Activated CD4-positive, alpha-beta T cell treated with anti-CD3 and anti-CD28 coated beads for 36 hours (primary cell): ENCODE measurements at places on chromosomes 5 and 9.

- no peak for DNase-seq
Observed at GRCh38 chr9:93265972-93266371, 82.0 kb downstream of the WNK2 start.

- DNase-seq = no peak
Observed at GRCh38 chr9:24036459-24036858, 210.4 kb upstream of the ELAVL2 start.

DNA sequence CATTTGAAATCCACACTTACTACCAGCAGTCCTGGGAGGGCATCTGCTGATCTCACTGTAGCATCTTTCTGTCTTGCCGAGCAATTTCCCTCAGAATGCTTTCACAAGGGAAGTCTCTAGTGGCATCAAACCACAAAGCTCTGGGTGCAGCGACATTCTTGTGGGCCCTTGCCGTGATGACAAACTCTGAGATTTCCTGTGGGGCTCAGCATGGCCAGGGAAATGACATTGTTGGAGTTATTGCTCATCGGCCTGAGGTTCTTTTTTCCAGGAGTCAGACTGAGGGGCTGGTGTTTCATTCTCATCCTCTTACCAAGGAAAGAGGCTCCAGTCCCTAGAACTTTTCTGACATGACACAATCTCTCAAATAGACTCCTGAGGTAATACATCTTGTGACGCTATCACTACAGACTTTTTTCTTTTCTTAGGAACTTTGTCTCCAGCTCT lies 51.4 kb downstream of the PFDN1 start:
- peak; percentile 85 for DNase-seq

GRCh38 chr5:179051784-179052183 lies 8.4 kb upstream of the ZNF354C start:
- DNase-seq = no peak

- DNase-seq = no peak
Observed at GRCh38 chr5:108917596-108917995, 169.9 kb downstream of the FER start.

DNA sequence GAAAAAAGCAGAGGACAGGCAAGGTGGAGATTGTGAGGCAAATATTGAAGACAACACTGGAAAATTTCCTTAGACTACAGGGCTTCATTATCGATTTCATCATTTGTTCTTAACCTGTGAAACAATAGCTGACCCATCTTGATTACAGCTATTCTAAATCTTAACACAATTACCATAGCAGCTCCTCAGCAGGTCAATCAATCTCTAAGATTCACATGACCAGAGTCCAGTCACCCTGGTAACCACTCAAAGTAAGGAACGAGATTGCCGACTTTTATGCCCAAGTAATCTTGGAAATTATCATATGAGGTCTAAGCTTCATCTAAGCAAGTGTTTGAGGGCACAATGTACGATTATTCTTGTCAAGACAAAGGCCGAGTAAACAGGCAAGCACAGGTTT lies 93.8 kb downstream of the TTC39B start:
- no peak for DNase-seq

DNA sequence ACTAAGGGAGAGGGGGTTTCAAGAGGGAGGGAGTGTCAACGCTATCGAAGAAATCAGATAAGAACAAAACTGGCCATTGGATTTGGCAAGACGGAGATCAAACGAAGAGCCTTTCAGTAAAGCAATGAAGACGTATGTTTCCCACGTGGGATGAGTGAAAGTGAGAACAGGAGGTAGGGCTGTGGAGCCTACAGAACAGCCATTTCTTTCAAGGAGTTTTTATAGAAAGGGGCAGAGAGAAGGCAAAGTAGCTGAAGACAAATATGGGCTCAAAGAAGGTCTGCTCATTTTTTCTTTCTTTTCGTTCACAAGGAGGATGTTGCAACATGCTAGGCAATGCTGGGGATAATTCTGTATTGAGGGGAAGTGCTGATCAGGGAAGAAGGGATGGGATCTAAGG lies 98.3 kb downstream of the SUSD1 start:
- DNase-seq = peak; percentile 18

DNA sequence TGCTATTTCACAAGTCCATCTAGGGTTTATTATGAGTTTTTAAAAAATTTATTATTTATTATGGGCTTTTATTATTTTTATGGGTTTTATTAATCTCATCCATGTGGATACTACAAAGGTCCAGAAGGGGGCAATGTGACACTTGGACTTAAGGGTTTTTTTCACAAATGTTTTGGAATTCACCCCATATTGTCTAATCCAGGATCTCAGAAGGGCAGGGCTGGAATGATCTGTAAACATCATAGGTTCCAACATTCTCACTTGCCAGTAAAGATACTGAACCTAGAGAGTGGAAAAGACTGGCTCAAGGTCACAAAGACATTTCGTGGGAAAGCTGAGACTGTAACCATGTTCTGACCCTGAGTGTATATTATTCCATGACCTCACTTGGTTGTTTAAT lies 35.6 kb downstream of the NIM1K start:
- DNase-seq = no peak

DNA sequence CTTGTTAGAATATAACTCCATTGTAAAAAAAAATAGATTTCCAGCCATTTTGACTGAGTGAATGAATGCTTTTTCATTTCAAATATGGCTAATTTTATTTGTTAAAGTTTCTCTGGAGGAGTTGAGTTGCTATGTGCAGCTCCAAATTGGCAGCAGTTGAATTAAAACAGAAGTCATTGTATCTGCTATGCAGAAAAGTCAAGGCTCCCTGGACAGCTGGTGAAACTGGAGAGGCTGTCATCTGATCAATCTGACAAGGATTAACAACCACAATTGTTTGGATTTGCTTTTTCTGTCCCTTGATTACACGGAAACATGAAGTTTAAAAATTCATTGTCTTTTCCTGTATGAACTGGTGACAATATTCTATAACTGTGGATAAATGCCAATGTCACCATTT lies 713.9 kb downstream of the EFNA5 start:
- DNase-seq = no peak

GRCh38 chr9:6944896-6945295 lies 187.1 kb downstream of the KDM4C start:
- DNase-seq = peak; percentile 26

DNA sequence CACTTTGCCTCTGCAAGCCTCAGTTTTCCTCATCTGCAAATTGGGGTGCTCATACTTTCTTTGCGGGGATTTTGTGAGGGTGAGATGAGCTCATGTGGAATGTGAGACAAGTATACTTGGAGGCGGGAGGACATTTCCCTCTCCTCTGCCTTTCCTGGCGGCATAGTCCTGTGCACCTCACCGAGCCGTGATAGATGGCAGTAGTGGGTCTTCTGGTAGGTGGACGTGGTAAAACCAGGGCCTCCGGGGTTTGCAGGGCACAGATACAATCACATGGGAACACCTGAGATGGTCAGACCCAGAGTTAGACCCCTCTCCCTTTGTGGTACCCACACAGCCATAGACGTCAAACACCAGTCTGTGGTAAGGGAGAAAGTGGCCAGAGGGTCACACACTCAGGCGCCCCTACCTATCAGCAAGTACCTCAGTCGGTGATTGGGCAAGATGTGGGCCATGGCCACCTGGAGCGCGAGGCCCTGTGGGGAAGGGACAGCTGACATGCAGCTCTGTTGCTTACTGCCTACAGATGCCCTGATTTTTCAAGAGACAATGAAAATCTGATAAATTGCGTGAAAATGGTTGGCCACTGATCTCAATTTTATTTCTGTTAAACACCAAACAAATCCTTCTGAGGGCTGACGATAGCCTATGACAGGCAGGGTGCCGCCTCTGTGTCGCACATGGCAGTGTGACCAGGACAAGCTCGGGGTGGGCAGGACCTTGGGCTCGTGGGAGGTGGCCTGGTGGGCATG lies 9.9 kb downstream of the ERGIC1 start:
- DNase-seq = no peak

DNA sequence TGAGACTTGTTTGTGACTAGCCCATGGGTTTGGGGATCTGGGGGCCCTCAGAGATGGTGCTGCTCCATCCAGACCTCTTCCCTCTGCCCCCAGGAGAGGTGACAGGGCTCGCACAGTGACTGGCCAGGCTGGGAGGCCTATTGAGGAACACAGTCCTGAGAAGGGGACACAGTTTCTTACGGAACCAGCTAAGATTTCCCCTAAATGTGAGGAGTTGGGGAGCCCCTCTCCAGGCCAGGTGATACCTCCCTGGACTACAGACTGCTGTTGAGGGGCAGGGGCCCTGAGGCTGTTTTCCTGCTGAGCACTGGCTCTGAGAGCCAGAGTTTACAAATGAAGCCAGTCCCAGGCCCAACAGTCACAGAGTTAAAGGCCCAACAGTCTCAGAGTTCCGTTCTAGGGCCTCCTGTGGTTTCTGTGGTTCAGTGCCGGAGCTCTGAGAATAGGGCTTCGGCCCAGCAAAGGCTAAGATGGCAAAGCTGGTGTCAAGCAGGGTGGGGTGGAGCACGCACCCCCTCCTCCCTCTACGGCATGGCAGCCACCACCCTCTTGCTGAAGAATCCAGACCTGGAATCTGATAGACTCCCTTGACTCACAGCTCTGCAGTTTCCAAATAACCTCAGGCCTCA lies 1.1 kb upstream of the SEMA4D start:
- DNase-seq = peak; percentile 60

DNA sequence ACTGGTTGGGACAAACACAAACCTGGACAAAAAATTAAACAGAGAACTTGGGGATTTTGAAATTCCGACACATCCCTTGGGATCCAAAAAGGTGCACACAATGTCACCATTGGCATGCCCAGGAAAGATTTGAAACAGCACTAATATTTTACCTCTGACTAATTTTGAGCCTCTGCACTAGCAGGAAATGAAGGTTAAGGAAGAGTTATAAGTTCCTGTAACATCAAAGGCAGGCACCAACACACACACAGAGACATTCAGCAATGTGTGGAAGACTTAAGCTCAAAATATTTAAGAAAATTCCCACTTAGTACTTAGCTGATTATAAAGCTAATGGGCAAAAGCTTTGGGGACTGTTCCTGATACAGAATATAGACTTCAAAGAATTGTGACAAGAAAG lies 247.0 kb downstream of the CDH9 start:
- no peak for DNase-seq

DNA sequence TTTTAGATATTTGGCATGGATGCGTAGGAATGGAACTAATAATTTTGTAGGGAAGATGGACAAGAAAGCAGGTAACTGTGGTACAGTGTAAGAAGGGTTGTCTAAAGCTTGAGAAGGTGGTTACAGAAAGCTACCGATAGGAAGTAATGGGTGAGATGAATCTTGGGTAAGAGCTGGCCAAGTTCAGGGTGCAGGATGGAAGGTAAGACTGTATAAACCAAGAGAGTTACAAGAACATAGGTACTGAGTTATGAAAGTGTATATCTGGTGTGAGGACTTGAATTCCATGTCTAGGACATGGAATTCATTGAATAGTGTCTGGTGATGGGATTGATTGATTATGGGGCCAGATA lies 1.4 kb downstream of the MCCC2 start:
- no peak for DNase-seq

GRCh38 chr9:2234371-2234893 lies 219.3 kb downstream of the SMARCA2 start:
- DNase-seq = no peak

GRCh38 chr5:115419846-115420585 lies 123.6 kb upstream of the CCDC112 start:
- DNase-seq = no peak

DNA sequence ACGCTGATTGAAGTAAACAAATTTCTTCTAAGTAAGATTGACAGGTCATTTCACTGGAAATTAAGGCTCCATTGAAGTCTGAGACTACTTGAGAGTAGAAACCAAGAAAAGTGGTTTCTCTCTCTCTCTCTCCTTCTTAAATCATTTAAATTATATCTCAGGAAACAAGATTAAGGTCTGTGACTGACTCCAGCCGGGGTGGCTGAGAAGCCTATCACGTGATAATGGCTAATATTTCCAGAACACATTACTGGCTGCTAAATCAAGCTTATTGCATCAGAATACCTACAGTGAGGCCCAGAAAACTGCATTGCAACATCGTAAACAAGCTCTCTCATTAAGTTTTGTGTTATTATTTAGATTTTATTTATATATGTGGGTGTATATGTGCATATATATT lies 88.4 kb downstream of the PTCD2 start:
- DNase-seq = no peak

GRCh38 chr5:79746642-79747569 lies 57.3 kb downstream of the CMYA5 start:
- no peak for DNase-seq

DNA sequence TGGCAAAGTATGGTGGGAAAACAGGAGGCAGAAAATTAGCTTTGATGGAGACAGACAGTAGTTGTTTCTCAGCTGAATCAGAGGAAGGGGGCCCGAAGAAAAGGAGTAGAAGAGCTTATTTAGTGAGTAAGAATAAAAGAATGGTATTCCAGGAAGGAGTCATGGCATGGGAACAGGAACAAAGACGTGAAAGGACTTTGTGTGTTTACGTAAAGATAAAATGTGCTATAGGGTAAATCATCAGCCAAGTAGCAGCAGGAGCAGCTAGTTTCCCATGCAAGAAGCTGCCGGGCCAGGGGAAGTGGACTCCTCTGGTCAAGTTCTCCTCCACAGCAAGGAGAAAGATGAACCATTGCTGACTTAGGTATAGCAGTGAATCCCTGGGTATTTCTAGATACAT lies 454.5 kb downstream of the HINT1 start:
- DNase-seq = no peak

GRCh38 chr5:37604290-37604689 lies 225.2 kb downstream of the WDR70 start:
- DNase-seq = no peak

DNA sequence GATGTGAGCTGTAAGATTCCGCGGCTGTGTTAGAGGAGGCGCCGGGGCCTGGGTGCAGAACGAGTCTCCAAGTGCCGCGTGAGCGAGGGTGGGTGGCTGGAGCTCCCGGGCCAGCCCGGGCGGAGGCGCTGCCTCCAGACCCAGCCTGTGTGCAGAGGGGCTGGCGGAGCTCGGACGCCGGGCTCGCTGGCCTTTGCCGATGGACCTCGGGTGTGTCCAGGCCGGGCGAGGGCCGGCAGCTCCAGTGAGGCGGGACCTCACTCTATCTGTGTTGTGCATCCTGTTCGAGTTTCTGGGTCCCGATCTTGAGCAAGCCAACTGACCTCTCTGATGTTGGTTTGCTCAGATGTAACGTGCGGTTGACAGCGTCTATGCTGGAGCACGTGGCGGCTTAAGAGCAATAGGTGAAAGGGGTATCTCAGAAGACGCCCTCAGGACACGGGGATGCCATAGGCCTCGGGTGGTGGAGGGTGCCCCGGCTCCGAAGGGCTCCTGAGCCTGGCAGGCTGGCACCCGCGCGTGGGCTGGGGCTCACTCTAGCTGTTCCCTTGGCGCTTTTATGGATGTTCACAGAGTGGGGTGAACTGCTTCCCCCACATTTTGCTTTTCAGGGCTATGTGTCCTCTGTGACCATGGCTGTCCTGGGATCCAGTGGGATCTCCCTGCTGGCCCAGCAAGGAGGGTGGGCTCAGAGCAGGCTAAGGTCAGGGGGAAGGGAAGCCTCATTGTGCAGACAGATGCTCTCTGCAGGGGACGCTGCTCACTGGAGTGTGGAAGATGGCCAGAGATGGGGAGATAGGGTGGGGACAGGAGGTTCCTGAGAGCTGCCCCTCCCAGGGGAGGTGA lies 69.8 kb downstream of the MRPL36 start:
- DNase-seq = no peak
